ENCODE measurements at places on chromosomes 3 and 15.

GRCh38 chr15:25727867-25728600 is 135.1 kb downstream of the ATP10A start:
- DNase-seq: no peak

DNA sequence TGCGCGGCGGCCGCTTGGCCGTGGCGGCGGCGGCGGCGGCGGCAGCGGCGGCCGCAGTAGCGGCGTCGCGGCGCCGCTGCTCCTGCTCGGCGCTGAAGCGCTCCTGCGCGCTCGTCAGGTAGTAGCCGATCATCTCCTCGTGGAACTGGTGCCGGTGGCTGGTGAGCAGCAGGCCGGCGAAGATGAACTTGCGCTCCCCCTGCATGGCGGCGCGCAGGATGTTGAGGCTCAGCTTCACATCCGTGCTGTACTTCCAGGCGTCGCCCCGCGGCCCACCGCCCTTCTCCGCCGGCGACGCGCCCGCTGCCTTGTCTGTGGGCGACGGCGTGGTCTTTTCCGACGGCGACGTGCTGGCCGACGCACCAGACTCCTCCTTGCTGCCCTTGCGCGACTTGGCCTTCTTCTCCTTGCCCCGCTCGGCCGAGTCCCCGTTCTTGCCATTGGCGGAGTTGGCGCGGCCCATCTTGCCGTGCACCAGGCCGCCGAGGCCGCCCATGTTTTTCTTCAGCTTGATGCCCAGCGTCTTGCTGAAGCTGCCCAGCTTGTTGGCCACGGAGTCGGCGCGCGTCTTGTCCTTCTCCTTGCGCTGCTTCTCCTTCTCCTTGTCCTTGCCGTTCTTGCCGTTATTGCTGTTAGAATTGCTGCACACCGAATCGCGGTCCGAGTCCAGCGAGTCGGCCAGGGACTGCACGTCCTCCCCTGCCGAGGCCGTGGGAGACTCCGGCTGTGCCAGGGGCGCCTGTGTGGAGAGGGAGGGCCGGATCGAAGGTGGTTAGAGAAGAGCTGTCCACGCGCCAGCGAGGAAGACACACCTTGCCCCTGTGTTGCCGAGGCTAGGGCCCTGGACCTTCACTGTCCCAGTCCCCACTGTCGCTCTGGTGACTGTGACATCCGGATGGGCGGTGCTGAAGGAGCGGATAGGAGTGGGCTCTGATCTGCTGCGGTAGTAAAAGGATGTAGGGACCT is 157.6 kb downstream of the KLF13 start:
- DNase-seq: peak; percentile 24

- no peak for DNase-seq
These were observed 26.7 kb downstream of the CEP70 start for GRCh38 chr3:138567403-138567802.

DNA sequence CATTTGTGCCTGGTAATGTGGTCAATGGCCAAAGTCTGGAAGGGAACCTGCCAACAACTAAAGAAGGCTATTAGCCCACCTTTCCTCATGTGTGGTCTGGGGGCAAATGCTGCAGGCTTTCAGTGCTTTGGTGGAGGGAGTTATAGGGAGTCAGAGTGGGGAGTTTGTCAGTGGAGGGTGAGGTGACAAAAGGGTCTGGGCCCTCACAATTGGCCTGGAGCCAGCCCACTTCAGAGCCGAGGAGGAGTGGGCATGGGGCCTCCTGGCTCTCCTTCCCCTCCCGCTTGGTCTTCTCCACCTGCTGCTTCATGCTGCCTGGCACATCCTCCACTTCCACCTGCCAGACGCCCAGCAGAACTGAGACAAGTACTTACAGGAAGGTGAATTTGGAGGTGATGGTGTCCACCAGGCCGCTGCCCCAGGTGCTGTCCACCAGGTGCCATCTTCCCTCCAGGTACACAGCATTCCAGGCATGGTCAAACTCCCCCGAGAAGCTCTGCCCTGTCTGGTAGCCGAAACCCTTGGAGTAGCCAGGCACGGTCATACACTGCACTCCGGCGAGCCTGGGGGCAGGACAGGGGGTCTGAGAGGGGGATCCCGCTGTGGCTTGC is 40.9 kb downstream of the KY start:
- no peak for DNase-seq

GRCh38 chr15:64574301-64575017 is 114.1 kb downstream of the ZNF609 start:
- DNase-seq: no peak

GRCh38 chr15:36959746-36960145 is 140.6 kb downstream of the MEIS2 start:
- no peak for DNase-seq

GRCh38 chr3:151660885-151661284 is 72.8 kb upstream of the AADACL2 start:
- no peak for DNase-seq
